Stimulated activated CD8-positive, alpha-beta memory T cell treated with anti-CD3 and anti-CD28 coated beads, Interleukin-12 subunit alpha, Interleukin-12 subunit beta, amount 100 ng/mL, for 4 hours (primary cell): ENCODE measurements at places on chromosomes 11 and 22.

DNA sequence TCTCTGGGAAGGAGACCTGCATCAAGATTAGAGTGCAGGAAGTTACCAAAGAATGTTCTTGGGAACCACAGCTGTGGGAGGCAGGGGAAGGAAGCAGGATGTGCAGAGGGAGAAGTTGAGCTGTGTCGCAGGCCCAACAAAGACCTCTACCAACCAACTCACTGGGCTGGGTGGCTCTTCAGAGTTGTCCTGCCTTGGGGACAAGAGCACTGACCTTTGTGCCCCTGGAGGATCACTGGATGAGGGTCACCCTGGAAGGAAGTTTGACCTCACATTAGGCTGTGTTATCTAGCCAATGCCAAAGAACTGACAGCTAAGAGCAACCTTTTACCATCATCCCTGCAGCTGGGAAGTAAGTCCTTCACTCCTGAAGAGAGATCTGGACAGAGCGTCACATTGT lies 130.6 kb downstream of the RRAS2 start:
- no peak for DNase-seq

GRCh38 chr11:2868506-2869133 lies 17.0 kb downstream of the CDKN1C start:
- no peak for DNase-seq

DNA sequence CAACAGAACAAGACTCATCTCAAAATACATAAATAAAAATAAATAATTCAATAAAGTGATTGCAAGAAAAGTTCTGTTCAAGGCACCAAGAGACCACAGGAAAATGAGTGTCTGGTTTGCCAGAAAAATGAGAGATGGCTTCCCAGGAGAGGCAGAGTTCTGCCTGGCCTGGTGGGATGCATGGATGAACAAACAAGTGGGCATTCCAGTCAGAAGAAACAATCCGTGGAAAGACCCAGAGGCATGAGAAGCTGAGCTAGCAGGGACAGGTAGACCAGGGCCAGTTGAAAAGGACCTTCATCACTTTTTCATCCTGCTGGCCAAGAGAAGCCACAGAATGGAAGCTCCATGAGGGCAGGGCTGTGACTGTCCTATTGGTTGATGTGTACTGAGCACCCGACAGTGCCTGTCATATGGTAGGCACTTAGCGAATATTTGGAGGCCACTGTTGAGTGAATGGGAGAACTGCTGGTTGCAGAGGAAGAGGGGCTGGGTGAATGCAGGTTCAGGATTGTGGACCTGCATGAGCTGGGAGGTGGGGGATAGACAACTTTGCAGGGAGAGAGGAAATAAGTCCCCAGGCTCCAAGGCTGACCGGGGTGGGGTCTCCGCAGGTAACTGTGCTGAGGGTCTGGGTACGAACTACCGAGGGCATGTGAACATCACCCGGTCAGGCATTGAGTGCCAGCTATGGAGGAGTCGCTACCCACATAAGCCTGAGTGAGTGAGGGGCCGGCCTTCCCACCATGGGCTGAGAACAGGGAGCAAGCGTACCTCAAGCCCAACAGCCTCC lies 3.7 kb downstream of the F2 start:
- no peak for DNase-seq

DNA sequence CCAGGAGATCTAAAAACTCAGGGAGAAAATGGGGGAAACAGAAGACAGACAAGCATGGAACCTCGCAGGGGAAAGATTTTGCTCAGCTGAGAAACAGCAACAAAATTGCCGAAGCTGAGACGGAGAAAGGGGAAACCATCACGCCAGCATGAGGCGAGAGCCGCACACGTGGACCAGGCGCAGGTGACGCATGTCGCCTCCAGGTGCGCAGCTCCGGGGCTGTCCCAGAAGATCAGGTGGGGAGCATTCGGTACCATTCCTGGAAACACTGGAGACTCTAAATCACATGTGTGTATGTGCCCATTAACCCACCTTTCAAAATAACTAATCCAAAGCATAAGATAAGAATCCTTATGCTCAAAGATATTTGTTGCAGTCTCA lies 121.7 kb downstream of the BRD1 start:
- no peak for DNase-seq

DNA sequence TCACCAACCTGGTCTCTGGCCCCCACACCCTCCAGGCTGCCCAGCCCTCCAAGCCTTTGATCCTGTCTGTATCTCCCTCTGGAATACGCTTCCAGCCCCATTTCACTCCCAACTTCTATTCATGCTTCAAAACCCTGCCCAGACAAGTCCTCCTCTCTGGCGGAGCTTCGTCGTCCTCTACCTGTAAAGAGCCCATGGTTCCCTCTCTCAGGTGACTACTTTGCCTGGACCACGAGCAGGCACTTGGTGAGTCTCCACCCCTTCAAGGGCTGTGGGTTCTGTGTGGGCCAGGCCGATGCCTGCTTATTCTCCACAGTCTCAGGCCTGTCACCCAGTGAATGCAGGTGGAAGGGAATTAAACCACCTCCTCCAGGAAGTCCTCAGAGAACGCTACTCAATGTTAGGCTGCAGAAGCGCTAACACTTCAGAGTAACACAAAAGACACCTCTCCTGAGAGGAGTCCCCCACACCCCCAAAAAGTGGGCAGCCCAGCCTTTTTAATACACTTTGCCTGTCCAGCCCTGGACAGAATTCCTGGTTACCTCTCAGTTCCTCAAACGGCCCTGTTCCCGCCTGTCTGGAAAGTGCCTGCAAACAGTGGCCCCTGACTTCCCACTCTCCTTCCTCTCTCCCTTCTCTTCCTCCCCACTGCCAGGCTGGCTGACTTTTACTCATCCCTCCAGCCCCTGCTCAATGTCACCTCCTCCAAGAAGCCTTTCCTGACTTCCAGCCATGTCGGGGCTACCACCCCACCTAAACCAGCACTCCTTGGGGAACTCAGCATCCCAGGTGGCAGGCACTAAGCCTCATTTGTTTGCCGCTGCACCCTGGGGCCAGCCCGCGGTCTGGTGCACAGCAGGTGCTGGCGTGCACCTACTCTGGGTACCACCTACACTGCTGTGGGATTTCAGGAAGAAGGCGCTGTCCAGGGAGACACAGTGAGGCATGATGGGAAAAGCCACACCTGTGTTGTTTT lies 9.0 kb downstream of the RAC2 start:
- DNase-seq, result no peak

DNA sequence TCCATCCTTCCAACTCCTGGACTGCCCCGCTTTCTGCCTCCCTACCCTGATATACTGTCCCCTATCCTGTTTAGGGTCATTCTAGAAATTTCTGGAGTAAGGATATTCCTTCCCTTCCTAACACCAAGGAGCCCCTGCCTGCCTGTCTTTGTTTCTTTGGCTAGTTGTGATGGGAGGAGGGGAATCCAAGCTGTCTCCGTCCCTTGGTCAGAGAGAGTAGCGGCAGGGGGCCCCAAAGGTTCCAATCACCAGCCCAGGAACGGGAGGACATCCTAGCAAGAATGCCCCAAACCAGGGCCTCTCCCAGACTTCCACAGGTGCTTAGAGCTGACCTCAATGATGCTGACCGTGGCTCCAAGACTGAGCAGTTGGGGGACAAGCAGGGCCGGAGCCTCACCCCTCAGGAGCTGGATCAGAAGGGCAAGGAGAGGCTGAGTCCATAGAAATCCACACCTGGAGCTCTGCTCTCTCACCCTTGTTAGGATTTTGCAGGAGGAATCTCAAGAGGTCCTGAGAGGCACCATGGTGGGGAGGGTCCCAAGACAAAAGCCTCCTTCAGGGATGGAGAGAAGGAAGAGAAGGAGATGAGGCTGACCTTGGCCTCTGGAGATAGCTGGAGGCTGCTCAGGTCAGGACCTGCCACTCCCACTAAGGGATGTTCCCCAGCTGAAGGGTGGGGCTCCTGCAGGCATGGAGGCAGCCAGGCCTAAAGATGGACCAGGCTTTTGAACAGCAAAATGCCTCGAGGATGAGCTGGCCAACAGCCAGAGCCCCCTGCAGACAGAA lies 13.6 kb downstream of the SLC22A12 start:
- DNase-seq, result no peak

DNA sequence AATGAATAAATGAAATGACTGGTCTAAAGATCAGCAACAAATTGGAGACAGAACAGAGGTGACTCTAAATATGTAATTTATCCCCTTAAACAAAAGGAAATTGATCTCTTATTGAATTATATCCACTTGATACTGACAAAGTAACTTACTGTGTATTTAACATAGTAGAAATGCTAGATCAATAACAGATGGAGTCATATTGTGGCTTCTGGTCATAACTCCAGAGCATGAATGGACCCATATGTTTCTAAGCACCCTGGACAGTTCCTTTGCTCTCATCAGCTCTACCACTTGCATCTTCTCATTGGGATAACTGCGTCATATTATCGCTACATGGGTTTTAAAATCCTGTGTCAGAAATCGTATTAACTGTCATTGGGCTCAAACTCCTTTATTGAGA lies 222.3 kb downstream of the ETS1 start:
- no peak for DNase-seq

- DNase-seq, result no peak
Observed at GRCh38 chr11:84249344-84250135, 963.4 kb upstream of the CCDC90B start.

GRCh38 chr11:112538534-112539280 lies 278.0 kb upstream of the PLET1 start:
- no peak for DNase-seq

- no peak for DNase-seq
Observed at GRCh38 chr22:38187413-38188212, 6.0 kb upstream of the PLA2G6 start.

DNA sequence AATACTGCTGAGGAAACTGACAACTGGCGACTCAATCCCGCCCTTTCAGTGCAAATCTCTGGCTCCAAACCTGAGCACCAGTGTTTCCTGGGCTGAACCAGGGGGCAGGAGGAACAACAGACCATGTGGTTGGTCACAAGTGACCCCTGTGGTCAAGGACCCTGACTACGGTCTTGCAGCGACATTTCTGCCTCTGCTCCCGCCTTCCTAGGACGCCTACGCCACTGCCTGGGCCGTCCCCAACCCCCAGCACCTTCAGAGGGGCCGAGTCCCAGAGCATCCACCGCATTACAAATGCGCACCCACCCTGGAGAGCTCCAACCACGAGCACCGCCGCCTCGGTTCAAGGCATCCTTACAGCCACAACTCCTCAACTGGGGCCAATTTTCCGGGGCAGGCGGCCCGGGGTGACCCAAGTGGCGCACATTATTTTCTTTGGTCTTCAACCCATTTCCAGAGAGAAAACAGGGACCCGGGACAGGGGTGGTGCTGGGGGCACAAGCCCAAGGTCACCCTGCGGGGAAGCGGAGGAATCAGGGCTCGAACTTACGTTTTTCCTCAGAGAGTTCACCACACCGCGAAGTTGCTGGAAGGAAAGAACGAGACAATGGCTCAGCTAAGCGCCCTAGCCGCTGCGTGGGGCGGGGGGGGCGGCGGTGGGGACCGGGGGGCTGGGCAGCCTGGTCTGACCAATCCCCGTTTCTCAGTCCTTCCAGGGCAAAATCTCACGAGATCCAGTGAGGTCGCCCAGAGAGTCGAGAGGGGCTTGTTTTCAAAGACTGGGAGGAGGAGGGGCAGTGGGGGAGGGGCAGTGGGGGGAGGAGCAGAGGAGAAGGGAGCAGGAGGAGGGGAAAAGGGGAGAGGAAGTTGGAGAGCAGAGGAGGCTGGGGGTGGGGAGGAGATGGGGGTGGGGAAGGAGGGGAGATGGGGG lies 1.8 kb downstream of the PRAME start:
- DNase-seq, result no peak

- no peak for DNase-seq
Observed at GRCh38 chr11:8273287-8273686, 9.6 kb upstream of the LMO1 start.

- DNase-seq, result no peak
Observed at GRCh38 chr11:76689313-76690260, 19.0 kb upstream of the LRRC32 start.

- DNase-seq, result no peak
Observed at GRCh38 chr22:30327864-30328345, 1.2 kb upstream of the TBC1D10A start.

GRCh38 chr11:88169471-88169870 lies 5.8 kb downstream of the RAB38 start:
- DNase-seq, result no peak

DNA sequence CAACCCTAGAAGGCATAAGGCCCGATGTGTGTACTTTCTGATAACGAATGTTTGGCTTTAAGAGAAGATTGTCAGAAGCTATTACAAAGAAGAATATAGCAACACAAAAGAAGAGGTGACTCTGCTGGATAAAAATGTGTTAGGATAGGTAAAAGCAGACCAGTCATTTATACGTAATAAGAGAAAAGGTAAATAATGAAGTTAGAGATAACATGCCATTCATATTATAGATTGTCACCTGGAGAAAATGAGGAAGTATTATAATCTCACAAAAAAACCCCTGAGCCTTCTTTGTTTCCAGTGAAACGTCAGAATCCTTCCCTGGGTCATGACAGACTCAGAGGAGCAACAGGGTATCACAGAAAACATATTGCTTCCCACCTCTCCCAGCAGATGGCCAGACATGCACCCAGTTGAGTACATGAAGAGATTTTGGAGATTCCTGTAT lies 36.1 kb downstream of the PPFIA1 start:
- DNase-seq, result no peak

DNA sequence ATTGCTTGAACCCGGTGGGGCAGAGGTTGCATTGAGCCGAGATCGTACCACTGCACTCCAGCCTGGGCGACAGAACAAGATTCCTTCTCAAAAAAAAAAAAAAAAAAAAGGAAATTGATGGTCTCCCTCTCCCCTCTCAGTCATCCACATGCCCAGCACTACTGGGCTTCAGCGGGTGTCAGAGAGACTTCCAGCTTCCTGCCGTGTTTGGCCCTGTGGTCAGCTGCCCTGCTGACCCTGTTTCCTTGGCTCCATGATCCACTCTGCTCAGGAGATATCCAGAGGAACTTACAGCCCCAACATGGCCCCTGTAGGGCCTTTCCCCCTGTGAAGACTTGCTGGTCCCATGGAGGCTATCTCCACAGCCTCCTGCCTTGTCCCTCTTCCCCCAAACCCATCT lies 6.1 kb upstream of the PNPLA3 start:
- DNase-seq, result no peak

DNA sequence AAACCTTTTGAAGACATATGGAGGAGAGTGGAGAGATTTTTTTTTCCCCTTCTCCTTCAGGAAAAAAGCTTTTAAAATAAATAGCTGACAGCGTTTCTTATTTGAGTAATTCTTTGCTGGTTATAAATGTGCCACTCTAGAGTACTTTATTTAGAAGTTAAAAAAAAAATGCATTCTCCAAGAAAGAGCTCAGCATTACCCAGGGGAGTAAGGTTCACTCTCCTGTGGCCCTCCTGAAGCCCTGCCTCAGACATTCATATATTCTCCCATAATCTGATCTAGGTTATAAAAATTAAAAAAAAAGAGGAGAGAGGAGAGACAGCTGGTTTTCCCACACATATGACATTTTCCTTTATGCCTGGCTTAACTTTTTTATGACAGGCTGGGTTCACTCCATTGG lies 545.2 kb upstream of the CADM1 start:
- no peak for DNase-seq

GRCh38 chr11:132948252-132948651 lies 584.0 kb downstream of the OPCML start:
- no peak for DNase-seq

- DNase-seq, result no peak
Observed at GRCh38 chr11:102599642-102600261, 25.4 kb downstream of the MMP20 start.

- no peak for DNase-seq
Observed at GRCh38 chr11:126893796-126894195, 106.8 kb downstream of the KIRREL3 start.

- no peak for DNase-seq
Observed at GRCh38 chr22:19714312-19715187, at the start of gene SEPTIN5. SEPTIN5 (plus strand) TSS chr22:19714503; CDS start chr22:19714589, 86 bp downstream.
